COLO829 (cell line): ENCODE measurements at places on chromosomes 6 and 20.

- peak; percentile 51 for DNase-seq
These were observed 4.4 kb downstream of the CD83 start for GRCh38 chr6:14121936-14122344.

GRCh38 chr6:50824552-50824951, 5.9 kb downstream of the TFAP2B start:
- DNase-seq = no peak

- DNase-seq = no peak
These were observed 213.9 kb downstream of the PREX1 start for GRCh38 chr20:48613926-48614325.

- no peak for DNase-seq
These were observed 1.9 kb downstream of the SLCO4A1 start for GRCh38 chr20:62644044-62644795.

DNA sequence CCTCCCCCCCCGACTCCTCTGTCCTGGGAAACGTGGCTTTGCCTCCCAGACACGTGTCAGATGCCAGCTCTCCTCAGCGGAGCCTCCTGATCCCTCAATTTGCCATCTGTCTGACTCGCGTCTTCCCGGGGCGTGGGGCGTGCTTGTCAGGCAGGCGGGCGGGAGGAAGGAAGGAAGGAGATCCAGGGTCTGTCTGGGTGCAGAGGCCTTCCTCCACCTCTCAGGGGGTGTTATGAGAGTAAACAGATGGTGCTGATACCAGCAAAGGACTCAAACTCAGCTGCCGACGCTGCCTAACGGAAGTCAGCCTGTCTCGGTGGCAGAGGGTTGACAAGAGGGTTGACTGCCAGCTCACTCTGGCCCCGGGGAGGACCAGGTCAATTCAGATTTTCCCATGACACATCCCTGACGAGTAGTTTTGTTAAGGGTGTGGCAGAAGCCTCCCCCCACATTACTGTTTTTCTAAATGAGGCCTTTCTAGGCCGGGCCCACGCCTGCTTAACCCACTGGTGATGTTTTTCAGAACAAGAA, 17.0 kb downstream of the UQCC2 start:
- no peak for DNase-seq

- DNase-seq = no peak
These were observed 167.9 kb upstream of the JARID2 start for GRCh38 chr6:15077961-15078360.

GRCh38 chr6:111724505-111724904, 118.8 kb upstream of the TRAF3IP2 start:
- DNase-seq = no peak

- peak; percentile 82 for DNase-seq
These were observed 106.6 kb downstream of the TRIM27 start for GRCh38 chr6:28816909-28817807.

DNA sequence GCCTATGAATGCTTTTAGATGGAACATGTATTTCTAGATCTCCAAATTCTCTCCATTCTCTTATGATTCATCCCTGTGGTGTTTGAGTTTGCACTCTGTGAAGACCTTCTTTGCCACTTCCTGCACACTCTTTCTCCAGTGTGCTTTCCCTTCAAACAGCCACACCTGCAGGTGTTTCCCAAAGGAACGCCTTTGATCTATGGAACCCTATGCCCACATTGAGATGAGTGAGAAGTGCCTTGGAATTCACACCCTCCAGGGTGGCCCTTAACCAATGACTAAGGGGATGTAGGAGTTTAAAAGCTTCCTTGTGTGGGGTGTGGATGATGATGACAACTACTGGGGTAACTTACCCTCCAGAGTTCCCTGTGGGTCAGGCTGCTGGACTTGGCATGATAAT, 570.1 kb downstream of the DHX35 start:
- no peak for DNase-seq

DNA sequence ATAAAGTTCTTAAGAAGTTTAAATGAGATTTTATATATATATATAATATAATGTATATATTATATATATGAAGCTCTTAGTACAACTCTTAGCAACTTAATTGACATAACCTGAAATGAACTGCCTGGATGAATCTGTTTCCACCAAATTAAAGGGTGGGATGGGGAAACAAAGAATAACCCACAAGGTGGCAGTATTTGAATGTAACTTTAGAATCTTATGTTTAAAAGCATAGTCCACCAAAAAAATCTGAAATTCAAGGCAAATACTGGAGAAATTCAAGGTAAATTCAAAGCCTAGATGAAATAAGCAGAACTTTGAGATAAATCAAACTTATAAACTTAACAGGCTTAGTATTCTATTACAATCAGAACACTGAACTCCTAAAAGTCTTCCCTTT, 4.4 kb upstream of the IBTK start:
- DNase-seq = peak; percentile 44
